ENCODE measurements at places on chromosomes 1 and 21. TPM values are rescaled to one million over a fixed set of nuclear protein-coding genes. Genes with fewer than 3 reads are reported as not detected.

GRCh38 chr1:62212411-62212810, 17.8 kb downstream of the L1TD1 start:
- DNase-seq, result no peak

DNA sequence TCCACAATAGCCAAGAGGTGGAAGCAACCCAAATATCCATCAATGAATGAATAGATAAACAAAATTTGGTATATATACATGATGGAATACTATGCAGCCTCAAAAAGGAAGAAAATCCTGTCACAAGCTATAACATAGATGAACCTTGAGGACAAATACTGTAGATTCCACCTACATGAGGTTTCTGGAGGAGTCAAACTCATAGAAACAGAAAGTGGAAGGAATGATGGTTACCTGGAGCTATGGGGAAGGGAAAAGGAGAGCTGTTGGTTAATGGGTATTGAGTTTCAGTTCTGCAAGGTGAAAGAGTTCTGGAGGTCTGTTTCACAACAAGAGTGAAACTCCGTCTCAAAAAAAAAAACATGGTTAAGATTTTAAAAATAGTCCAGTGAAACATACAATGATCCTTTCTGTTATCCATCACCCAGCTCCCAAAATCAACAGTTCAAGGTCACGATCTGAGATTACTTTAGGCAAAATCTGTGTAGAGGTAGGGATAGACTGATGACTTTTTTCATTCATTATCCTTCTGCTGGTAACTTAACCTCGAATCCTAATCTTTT, 80.8 kb upstream of the HNRNPU start:
- DNase-seq, result no peak

TMEM82 gene
- total RNA-seq, result not detected

DNA sequence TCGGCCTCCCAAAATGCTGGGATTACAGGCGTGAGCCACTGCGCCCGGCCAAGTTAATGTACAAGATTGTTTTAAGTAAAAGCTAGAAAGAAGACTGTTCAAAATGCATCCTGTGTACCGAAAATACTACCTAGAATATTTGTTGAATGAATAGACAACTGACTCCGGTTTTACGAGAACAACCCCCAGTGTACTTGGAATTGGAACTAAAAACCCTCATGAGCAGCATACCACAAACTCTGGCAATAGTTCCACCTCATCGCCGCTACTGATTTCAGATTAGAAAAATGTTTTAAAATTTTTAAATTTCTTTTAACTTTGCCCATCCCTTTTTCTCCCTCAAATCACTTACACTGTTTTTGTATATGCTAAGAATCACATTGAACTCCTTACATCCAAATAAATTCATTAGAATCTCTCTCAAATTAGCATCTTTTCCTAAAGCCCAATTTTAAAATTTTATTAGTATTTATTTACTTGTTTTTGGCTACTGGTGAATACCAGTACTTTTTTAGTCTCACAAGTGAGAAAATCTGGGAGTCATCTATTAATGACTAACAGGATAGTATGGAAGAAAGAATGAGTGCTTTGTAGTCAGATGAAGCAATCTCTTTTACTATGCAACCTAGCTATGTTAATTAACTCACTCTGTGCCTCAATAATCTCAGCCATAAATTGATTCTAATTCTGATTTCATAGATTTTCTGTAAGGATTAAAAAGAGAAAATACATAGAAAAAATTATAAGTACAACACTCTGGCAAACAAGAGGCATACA, 95.1 kb downstream of the GPATCH2 start:
- DNase-seq, result no peak

GRCh38 chr1:37047542-37047941, 13.2 kb upstream of the GRIK3 start:
- no peak for DNase-seq

FAM72B gene
- 9.6 TPM for total RNA-seq

NCSTN gene
- total RNA-seq, result 128 TPM

GRCh38 chr1:22120469-22120790, 22.5 kb downstream of the WNT4 start:
- DNase-seq, result no peak

DNA sequence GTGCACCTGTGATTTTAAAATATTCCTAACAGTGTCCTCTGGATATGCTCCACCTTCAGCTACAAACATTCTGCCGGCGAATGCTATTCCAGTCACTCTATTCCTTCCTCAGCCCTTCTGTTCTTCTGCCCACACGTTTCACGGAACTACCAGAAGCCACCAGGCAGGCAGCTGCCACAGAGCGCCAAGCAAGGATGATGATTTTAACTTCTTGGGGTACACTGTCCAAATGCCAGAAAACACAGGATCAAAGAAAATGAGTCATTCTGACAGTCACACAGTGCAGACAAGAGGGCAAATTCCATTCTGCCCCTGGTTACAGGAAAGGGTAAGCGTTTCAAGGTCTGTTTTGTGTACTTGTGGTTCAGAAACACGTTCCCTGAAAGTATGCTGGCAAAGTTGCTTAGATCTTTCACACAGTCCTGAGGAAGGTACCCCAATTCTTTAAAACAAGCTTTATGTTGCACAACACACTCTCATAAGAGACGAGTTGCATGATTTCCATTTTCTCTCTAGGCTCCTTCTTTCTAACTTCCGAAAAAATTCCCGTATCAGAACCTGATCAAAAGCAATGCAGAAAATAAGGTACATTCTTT, 508.3 kb upstream of the PKN2 start:
- peak; percentile 61 for DNase-seq

DNA sequence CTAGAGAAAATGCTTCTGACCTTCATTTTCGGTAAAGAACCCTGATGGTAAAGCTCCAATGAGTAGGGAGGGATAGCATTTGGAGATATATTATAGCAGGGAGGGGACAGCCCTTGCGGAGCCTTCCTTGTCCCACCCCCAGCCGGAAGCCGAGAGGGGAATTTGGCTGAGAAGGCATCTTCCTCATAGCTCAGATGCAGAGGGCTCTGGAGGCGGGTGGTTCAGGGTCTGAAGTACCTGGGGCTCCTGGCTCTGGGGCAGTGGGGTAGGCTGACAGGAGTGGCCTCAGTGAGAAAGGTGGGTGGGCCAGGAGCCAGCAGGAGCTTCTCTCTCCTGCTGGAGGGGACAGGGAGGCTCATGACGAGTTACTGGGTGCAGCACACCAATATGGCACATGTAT, 88.0 kb upstream of the IFFO2 start:
- no peak for DNase-seq

- no peak for DNase-seq
Observed at GRCh38 chr1:58397187-58397820, 149.2 kb downstream of the OMA1 start.

NADK gene
- 103 TPM for total RNA-seq

GRCh38 chr21:32256251-32256650, 22.6 kb downstream of the MIS18A start:
- DNase-seq, result no peak

DNA sequence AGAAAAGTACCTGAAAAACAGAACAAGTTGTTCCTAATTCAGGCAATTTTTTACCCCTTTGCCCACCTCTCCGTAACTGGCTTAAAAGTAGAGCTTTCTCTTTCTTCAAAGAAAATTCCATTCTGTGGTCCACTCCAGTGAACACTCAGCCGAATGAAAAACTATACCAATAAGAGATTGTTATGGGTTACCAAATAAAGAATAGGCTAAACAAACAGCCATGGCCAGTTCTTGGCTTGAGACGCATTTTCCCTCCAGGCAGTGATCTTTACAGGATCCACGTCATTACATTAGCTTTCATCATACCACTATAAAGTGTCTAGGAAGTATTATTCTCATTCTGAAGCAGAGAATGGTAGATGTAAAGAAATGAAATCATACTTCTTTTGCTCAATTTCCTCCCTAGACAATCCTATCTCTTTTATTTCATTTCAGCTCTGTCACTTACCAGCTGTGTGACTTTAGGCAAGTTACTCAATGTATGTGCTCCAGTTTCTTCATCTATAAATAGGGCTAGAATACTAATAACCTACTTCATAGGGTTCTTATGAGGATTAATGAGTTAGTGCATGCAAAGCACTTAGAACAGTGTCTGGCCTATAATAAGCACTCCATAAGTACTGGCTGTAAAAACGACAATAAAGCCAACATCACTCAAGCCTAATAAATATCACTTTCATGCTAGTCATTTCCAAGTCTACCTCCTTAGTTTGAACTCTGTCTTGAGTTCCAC, 26.5 kb upstream of the TRIM45 start:
- DNase-seq, result no peak

SERTAD4 gene
- total RNA-seq, result 5.5 TPM

- DNase-seq, result no peak
Observed at GRCh38 chr1:107551456-107551855, 410.6 kb downstream of the NTNG1 start.

SLC44A5 gene
- total RNA-seq, result 5.8 TPM

TMCC2 gene
- 0.33 TPM for total RNA-seq

- no peak for DNase-seq
Observed at GRCh38 chr1:192243721-192244120, 73.1 kb upstream of the RGS21 start.

DNA sequence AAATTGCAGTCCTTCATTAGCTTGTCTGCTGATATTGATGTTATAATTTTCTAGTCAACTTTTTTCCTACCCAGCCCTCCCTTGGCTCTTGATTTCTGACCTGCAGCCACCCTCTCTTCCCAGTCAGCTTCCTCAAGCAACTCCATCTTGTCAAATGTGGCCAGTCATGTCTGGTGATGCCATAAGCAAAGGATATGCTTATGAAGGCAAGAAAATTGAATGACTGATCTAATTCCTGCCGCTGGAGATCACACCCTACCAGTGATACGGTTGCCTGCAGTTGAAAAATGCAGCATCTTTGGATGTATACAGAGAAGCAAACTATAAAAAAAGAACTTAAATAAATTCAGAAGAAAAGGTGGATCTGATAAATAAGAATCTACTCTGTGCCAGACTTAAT, 297.1 kb upstream of the DAB1 start:
- DNase-seq, result no peak

DNA sequence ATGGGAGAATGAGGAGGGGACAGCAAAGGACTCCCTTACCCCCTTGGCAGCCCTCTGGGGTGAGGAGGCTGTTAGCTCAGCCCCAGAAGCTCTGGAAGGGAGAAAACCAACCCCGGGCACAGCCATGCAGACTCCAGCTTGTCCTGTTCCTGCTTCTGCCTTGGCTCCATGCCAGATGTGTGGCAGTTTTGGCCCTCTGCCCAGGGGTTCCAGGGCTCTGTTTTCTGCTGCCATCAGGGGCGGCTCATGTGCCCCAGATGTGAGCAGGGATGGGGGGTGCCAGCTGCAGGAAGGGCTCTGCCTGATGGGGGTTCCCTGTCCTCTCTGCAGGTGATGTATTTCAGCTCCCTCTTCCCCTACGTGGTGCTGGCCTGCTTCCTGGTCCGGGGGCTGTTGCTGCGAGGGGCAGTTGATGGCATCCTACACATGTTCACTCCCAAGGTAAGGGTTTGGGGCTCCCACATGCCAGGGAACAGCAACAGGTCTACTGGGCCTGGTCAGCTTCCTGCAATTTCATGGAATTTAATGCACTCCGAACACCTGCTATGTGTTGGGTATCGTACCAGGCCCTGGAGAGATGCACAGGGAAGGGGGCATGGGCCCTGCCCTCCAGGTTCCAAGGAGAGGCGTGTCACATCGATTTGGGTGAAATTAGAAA, 26.1 kb downstream of the SLC6A17 start:
- peak; percentile 70 for DNase-seq

GRCh38 chr1:164830628-164831027, 271.6 kb downstream of the PBX1 start:
- DNase-seq, result no peak

HRNR gene
- not detected for total RNA-seq

CFHR4 gene
- total RNA-seq, result not detected

DNA sequence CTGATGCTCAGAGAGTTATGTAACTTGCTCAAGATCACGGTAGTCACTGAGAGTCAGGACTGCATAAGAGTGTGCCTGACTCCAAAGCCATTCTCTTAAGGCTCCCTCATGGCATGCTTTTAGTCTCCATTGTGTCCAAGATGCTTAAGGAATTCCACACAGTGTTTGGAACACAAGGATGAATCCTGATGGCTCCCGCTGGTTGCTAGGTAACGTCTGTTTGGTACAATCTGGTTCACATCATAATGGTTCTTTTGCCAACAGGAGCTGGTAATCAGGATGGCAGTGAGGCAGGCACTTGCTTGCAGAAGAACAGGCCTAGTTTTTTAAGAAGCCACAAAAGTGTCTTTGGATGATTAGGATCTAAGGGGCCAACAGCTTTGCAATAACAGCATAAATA, 436.5 kb upstream of the DAB1 start:
- no peak for DNase-seq

HSF2BP gene
- 0.95 TPM for total RNA-seq

DNA sequence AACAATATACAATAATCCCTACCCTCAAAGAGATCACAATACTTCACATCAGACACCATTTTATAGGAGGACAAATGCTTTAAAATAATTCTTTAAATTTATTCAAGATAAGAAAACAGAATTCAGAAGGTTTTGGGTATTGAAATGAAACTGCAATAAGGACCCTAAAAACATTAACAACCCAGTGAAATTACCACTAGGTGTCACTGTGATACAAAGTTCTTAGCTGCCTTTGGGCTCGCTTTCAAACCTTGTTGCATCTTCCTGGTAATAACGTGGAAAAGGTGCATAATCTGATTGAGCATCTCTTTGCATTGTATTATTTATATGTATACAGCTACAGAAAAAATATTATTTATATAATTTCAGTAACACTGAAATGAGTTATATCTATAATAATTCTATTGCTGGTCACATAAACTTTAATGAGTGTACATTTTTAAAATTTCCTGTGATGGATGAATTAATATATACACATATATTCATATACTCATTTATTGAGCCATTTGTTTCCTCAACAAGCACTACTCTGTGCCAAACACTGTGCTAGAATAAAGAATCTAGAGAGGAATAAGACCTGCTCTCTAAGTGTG, 185.2 kb downstream of the FAF1 start:
- peak; percentile 12 for DNase-seq

DNA sequence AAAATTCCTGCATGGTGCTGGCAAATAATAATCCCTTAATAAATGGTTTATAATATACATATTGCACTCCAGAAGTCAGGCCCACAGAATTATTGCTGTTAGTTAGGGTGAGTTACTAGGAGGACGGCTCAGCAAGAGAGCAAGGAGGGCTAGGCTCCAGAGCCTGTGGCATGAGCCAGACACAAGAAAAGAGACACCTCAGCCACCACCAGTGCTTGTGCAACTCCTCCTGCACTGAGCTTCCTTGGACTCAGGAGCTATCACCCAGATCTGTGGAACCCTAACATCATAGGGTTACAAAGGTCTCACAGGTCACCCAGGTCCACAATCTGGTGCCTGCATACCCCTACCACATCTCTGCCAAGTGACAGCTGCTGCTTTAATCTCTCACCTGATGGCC, 12.8 kb upstream of the LRRC8D start:
- DNase-seq, result no peak

DNA sequence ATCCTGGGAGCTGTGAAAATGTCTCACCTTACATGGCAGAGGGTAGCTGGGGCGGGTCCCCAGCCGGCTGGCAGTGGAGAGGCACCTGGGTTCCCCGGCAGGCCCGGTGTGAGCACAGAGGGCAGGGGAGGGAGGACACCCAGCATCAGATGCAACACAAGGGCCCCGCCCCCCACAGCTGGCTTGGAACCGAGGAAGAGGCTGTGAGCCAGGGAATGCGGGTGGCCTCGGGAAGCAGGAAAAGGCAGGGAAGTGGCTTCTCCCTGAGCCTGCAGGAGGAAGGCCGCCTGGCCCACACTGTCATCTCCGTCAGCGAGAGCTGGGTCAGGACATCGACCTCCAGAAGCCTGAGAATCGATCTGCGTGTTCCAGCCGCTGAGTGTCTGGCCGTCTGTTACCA, 87.3 kb downstream of the SIK1 start:
- no peak for DNase-seq

GRCh38 chr1:227280836-227281235, 37.5 kb downstream of the CDC42BPA start:
- DNase-seq, result no peak

Measured in Calu3 (cell line).